H54 (cell line): ENCODE measurements at places on chromosomes 2 and 18.

DNA sequence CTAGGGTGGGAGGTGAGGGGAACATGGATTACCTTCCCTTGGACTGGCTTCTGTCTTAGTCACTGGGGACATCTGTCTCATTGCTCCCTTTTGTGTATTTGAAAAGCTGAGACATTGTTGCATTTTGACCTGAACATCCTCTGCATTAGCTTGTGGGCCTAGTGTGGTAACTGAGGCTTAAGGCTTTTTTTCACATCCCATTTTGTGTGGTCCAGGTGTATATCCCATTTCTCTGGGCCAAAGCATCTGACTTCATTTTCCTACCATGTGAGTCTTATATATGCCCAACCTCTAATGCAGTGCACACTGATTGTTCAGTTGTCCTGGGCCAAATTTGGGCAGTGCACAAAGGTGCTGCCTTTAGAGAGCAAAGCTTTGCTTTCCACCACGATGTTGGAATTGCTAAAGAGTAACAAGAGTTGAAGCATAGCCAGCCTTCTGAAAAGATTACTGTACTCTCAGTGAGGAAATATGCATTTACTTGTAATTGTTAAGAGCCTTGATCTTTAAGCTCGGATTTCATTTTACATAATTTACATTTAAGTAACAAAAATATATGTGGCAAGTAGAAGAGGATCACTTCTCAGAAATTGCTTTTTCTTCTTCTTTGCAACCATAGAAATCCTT lies 13.3 kb downstream of the PRKCE start:
- no peak for DNase-seq

- no peak for DNase-seq
These were observed 234.5 kb downstream of the HDAC4 start for GRCh38 chr2:239166201-239166834.

DNA sequence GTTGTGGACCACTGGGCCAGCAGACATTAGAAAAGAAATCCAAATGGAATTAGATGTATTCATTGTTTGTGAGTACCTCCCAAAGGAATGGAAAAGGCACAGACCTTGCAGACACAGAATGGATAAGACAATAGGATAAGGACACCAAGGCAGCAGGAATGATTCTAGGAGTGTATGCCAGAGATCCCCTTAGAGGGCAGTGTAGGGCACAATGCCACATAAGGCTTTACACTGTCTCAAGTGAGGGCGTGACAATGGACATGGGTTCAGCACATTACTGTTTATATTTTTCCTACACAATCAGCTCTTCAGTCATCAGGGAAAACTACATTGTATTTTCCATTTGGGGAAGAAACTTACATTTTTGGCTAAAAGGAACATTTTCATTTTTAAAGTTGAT lies 250.9 kb downstream of the PTH2R start:
- no peak for DNase-seq

DNA sequence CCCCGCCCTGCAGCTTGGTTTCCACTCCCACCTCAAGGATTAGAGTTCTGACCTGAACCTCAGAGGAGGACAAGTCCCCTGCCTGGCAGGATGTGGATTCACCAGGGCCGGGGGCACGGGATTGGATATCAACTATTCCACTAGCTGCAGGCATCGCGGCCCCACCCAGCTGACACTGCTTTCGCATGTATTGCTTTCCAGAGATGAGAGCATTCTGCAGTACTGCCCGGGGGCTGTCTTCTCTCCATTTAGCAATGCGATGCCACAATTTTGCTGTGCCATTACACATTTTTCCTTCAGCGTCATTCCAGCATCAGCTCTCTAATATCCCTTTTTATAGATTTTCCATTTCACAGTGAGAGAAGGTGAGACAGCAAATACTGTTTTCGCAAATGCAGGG lies 42.0 kb downstream of the CTIF start:
- no peak for DNase-seq

GRCh38 chr2:218558986-218559385 lies 9.2 kb downstream of the USP37 start:
- no peak for DNase-seq

DNA sequence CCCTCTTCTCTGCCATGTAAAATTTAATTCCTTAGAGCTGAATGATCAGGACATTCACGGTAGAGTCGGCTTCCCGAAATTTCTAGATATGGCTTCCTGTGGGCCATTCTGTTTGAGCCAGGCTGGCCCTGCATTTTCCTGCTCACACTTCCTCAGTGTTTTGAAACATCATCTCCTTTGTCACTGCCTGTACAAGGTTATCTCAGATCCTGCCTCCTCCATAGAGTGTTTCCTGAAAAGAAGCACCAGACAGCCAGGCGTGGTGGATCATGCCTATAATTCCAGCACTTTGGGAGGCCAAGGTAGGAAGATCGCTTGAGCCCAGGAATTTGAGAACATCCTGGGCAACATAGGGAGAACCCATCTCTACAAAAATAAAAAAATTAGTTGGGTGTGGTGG lies 43.6 kb downstream of the GRHL1 start:
- DNase-seq = no peak

DNA sequence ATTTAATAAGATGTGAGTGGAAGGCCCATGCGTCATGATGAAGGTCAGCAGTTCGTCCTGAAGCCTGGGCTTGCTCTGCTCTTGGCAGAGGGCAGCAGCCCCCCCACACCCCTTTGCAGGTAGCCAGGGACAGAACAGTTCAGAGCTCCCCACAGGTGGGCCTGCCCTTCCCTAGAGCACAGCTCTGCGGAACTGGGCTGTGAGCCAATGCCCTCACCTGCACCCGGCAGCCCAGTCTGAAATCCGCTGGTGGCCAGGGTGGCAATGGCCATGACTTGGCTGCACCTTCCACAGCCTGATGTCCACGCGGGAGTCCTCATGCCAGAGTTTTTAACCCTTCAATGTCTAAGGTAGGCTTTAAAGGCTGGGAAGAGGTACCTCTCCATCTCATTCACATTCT lies 136.7 kb downstream of the ACKR3 start:
- no peak for DNase-seq

GRCh38 chr2:64250063-64250462 lies 105.8 kb upstream of the PELI1 start:
- DNase-seq = no peak

DNA sequence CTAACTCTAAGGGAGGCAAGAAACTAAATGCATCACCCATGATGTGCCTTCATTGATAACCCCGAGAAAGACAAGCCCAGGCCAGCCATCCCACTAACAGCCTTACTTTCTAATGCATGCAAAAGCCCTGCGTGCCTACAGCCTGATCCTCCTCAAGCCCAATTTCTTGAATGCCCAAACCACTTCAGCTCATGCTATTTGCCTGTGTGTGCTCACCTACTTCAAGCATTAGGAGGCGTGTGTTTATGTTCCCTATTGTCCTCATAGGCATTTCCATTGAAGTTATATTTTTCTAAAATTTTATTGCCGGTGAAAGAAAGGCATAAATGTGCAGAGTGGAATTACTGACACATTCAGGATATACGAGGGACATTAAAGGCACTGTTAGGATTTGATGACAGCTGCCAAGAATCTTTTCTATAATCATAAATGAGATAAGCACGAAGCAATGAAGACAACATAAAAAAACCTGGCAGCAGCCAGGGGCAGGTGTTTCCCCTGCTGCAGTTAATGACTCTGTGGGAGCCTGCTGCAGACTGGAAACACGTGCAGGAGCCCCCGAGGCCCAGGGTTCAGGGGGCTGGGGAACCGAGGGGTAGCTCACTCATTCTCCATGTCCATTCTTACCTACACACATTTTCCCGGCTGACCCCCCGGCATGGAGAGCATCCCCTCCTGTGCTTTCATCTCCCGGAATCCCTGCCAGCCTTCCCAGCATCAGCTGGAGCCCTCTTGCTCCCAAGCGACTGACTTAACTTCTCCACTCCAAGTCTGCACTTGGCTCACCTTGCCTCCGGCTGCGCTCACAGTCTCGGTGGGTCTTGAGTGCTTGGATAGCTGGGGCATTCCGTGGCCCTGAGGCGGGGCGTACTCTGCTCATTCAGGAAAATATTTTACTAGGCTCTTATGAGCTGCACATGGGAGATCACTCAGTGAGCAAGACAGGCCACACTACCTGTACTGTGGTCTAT lies 292.3 kb upstream of the SIX2 start:
- no peak for DNase-seq

GRCh38 chr2:11716689-11717321 lies 29.6 kb upstream of the LPIN1 start:
- no peak for DNase-seq

- DNase-seq = no peak
These were observed 63.5 kb upstream of the TAF1B start for GRCh38 chr2:9779596-9780264.
